Caco-2 (cell line): ENCODE measurements at places on chromosomes 6 and 20.
A peak's percentile ranks its signal among the peaks of the same experiment; 100 is the strongest.

GRCh38 chr20:53826597-53827291 lies 233.1 kb upstream of the ZNF217 start:
- DNase-seq: no peak

- DNase-seq: no peak
Measured at GRCh38 chr20:31740208-31740607, 1.1 kb downstream of the TPX2 start.

- peak; percentile 17 for DNase-seq
Measured at GRCh38 chr6:88730611-88731011, 232.8 kb downstream of the RNGTT start.

DNA sequence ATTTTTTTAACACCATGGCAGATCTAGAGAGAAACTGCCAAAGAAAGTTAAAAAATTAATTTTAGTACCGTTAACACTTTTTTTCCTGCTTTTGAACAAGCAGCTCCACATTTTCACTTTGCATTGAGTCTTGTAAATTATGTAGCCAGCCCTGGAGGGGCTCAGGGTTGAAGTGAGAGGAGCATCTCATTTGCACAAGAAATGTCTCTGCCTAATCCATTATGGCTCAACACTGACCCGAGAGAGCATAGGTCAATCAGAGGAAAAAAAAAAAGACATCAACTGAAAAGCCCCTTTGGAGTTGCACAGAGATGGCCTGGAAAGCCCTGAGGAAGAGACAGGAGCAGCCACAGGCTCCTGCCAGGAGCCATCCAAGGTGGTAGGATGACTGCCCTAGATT lies 4.3 kb upstream of the SLPI start:
- DNase-seq: no peak

DNA sequence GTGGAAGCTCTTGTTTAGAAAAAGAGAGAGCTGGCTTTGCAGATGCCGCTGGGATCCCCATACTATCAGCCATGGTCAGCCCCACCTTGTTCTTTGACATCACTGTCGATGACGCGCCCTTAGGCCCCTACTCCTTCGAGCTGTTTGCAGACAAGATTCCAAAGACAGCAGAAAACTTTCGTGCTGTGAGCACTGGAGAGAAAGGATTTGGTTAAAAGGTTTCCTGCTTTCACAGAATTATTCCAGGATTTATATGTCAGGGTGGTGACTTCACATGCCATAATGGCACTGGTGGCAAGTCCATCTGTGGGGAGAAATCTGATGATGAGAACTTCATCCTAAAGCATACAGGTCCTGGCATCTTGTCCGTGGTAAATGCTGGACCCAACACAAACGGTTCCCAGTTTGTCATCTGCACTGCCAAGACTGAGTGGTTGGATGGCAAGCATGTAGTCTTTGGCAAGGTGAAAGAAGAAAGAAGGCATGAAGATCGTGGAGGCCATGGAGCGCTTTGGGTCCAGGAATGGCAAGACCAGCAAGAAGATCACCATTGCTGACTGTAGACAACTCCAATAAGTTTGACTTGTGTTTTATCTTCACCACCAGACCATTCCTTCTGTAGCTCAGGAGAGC lies 2.4 kb upstream of the BLCAP start:
- DNase-seq: no peak

DNA sequence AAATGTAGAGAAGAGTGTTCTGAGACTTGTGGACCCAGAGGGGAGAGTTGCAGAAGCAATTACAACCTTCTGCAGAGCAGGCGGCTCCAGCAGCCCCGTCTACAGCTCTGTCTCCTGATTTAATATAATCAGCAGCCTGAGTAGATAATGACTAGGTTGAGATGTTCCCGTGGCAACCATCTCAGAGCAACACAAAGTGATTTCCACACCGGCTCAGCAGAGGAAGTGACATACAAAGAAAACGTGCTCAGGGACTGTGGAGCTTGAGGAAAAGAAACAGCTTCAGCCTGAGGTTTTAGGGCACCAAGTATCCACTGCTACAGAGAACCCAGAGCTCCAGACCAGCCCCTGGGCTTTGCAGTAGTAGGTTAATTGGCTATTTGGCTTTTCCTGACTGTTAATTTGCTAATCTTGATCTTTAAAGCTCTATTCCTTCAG lies 136.4 kb downstream of the MTFR2 start:
- no peak for DNase-seq

- no peak for DNase-seq
Measured at GRCh38 chr6:3421791-3422434, 34.9 kb downstream of the SLC22A23 start.

DNA sequence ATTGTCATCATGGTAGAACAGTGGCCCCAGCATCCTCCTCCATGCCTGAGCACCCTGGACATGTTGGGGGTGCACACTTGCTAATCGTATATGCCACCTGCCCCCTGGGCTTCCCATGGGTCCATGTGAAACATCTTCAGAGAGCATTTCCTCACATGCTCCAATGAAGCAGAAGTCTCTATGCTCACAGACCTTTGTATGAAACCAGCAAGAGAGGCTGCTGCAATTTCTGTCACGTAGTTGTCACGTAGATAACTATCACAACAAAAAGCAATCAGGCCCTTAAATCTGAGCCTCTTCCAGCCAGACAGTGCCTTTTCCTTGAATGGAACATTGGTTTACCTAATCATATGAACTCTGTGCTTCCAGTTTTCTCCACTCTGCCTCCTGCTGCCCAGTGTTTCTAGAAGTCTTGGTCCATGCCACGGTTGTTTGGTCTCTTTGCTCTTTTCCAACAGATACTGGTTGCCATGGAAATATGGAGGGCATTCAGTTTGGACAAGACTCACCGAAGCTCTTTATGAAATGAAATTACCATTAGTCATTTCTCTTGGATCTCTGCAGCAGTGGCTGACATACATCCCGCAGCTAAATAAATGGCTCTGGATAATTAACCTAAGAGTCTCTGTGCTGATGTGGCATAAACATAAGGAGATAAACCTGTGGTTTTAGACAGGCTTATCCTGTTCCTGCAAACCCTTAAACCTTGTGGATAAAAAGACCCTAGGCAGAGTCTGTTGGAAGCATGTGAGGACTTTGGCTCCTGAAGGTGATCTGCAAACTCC lies 172.8 kb upstream of the SYNDIG1 start:
- DNase-seq: no peak
